Frontal cortex (tissue), 4 donors: ENCODE measurements at places on chromosomes 3 and 15. TPM values are rescaled to one million over a fixed set of nuclear protein-coding genes. Genes with fewer than 3 reads are reported as not detected.

- no peak for DNase-seq
These were observed 25.1 kb downstream of the LRRFIP2 start for GRCh38 chr3:37149257-37149656.

DNA sequence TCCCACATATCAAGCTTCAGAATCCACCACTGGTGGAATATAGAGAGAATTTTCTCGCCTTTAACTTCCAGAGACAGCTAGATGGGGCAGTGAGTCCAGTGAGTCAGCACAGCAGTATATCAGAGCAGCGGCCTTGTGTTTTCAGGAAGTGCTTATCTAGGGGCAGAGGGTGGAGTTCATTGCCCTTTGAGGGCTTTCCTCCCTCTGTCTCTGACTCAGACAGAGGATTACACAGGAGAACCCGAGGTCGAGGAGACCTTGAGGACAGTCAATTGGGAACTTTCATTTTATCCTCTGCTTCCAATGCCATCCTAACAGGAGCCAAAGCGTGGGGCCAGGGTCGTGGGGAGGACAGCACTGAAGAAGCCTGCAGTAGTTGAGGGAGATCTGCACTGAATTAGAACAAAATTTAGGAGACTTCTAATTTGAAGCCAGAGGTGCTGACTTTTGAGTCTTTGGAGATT is 109.6 kb upstream of the UMPS start:
- DNase-seq = no peak

GRCh38 chr3:44962621-44963393 is 13.2 kb downstream of the ZDHHC3 start:
- no peak for DNase-seq

- no peak for DNase-seq
These were observed 203.0 kb downstream of the TBC1D5 start for GRCh38 chr3:17539436-17539835.

- no peak for DNase-seq
These were observed 593.0 kb downstream of the MAGI1 start for GRCh38 chr3:65445573-65446169.

The PLSCR2 gene
- total RNA-seq = not detected

GRCh38 chr3:77381431-77381830 is 341.5 kb downstream of the ROBO2 start:
- no peak for DNase-seq

The GPR27 gene
- total RNA-seq = 43.6 TPM

DNA sequence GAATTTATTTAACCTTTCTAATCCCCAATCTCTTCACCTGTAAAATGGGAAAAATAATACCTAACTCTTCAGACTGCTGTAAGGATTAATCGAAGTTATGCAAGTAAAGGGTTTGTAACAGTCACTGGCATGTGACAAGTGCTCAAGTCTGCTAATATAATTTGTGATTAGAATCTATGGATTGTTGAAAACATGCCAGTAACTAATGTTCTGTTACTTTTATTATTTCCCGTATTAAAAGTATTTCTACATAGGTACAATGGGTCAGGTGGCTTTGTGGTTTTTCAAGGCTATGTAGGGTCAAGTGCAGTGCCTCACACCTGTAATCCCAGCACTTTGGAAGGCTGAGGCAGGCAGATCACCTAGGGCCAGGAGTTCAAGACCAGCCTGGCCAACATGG is 29.4 kb downstream of the ULK4 start:
- no peak for DNase-seq

DNA sequence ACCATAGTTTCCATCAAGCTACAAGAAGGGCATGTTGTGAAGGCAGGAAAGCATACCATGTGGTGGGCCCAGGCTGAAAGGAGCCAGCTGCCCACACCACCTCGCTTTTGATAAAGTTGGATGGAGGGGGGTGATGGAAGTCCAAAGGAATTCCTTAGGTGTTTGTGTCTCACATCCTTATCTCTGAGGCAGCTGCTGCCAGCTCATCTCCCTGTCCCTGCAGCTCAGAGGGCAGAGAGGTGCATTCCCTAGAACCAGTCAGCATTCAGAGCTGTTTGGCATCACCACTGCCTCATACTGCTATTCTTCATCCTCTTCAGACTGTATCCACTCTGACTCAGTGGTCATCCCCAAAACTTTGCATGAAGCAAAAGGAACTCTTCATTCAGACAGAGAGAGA is 141.5 kb upstream of the BFSP2 start:
- DNase-seq = no peak

DNA sequence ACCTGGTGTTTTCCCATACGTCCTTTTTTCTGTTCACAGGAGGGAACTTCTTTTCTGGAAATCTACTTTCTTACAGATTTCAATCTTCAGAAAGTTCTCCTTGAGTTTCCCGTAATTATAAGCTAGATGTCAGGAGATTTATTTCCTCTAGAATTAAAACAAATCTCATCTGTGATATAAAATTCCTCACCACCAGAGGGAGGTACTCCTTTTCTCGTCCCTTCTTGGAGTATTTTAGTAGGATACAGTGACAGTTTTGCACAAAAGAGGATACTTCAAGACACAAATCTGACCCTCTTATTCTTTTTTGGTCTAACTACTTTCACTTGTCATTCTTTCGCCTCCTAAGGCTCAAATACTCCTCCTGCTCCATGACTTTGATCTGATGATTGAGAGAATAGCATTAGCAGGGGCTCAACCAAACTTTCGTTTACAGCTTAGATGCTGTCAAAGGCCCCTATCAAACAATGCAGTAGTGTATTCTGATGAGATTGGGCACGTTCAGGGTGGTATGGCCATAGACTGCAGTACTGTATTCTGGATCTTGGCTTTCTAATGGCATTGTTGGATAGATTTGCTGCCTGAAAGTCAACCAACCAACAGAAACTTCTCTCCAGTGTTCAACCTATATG is 38.0 kb downstream of the TMEM41A start:
- DNase-seq = peak; percentile 1

DNA sequence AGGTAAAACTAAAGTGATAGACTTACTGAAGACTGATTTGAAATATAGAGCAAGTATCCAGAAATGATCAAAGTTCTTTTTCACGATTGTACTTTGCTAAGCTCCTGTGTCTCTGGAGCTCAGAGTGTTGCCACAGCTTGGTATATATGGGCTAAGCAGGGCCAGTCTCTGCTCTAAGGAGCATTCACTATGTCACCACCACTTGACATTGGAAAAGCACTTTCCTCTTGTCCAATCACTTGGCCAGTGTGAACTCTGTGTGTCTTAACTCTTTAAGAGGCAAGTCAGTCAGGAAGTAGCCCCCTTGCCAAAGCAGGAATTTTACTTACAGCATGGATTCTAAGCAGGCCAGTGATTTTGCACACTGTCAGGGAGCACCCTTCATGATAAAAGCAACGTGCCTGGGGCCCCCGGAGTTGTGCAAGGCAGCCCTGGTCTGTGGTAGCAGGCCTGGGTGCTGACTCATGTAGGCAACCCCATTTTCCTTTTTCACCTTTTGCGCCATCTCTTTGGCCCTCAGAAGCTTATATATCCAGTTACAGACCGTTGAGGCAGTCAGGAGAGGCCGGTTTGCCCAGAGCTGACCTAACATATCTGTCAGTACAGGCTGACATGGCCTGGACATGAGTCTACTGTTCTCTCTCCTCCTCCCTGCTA is 73.0 kb downstream of the HCN4 start:
- no peak for DNase-seq

GRCh38 chr3:46725621-46726314 is 8.1 kb upstream of the PRSS50 start:
- DNase-seq = no peak

DNA sequence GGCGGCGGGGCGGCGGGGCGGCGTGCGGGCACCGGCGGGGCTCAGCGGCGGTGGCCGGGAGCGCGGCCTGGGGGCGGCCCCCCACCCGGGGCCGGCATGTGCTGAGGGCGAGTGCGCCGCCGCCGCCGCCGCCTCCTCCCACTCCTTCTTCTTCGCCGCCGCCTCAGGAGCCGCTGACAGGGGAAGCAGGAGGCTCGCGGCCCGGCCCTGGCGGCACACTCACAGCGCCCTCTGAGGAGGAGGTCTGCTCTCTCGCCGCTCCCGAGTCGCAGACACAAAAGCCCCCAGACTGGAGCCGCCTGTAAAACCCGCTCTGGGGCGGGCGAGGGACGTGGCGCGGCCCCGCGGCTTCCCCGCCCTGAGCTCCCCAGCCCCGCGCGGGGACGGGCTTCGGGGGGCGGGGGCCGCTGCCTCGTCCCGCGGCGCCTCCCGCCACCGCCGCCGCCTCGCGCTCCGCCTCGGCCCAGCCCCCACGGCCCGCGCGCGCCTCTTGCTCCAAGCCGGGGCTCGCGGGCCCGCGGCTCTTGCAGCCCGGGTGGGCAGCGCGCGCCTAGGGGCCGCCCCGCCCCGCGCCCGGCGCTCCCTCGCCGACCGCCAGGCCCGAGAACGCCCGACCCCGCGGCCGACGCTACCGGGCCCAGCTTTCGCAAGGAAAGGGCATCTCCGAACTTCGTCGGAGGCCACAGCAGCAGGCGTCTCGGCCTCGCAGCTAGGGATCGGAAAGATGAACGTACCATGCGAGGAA is at the start of gene PYGO1:
Gene PYGO1, minus strand, starts transcription at position 276 of the 745 bp plus-strand sequence. CDS start 462 bp downstream, outside the sequence.
- peak; percentile 74 for DNase-seq

- DNase-seq = peak; percentile 69
These were observed at the start of gene EEFSEC for GRCh38 chr3:128153156-128154041. TSS of gene EEFSEC (plus strand) at chr3:128153481. CDS start at chr3:128153508, 27 bp downstream.

GRCh38 chr3:14687360-14687759 is 12.4 kb downstream of the C3orf20 start:
- DNase-seq = no peak

- no peak for DNase-seq
These were observed 26.0 kb upstream of the MAP4 start for GRCh38 chr3:48042071-48042760.

GRCh38 chr15:89230277-89230676 is 8.9 kb upstream of the RLBP1 start:
- no peak for DNase-seq

The CTXN2 gene
- total RNA-seq = 0.82 TPM

DNA sequence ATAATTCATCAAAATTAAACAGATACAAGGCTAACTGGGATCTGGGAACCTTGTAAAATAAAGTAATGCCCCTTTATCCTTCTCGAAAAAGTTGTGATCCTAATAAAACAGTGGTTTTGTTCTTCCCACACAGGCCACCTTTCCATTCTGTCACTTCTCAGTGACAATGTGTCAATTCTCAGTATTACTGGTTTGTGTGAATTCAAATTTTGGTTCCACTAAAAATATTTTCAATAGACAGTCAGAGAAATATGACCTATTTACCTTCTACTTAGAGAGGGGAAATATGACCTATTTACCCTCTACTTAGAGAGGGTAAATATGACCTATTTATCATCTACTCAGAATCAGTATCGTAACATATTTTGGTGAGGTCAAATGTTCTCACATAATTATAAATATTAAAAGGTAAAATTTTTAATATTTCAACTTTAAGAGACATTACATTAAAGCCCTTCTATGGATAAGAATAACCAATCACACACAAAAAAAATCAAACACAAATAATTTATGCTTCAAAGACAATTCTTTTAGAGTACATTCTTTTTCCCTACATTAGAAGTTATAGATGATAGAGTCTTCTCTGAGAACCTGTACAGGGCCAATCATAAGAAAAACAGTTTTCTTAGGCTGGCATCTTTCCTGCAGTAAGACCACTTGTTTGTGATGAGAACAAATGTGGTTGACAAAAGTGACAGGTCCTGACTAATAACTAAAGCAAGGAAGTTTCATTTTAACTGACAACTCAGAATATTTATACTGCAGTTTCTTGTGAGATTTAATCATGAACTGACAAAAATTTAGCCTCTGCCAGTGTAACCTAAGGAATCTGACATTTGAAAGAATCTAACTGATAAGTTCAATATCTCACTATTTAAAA is 323.3 kb downstream of the DIPK2A start:
- no peak for DNase-seq

The SNURF gene
- total RNA-seq = 34.2 TPM

DNA sequence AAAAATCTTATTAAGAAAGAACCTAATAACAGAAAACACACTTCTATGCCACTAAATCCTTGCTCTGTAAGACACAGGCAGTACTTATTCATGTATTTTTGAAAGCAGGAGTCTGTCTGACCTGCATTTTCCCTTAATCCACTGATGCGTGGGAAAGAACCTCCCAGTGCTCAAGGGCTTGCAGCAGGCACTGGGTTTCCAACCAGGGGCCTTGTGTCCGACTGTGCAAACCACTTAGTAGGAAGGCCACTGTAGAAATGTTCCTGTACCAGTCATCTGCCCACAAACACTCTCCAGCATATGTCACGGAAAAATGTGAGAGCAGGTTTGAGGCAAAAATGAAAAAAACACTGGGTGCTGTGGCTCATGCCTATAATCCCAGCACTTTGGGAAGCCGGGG is 12.4 kb downstream of the CXCR6 start:
- DNase-seq = no peak

The ZNF774 gene
- total RNA-seq = 4.5 TPM

DNA sequence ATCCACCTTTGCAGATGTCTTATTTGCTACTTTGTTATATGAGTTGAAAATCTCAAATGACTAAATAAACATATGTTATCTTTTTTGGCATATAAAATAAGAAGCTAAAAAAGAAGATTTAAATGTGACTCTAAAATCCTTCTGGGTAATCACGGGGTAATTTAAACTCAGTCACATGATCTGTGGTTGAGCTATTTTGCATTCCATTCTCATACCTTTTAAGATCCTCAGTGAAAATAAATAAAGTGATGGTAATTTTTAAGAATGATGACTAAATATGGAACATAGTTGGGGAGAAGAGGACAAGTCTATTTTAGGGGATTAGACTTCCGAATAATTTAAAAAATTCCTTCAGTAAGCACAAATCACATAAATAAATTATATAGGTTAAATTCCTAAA is 1076.8 kb downstream of the TUSC7 start:
- no peak for DNase-seq

The ACVR2B gene
- 44.0 TPM for total RNA-seq

The SLC27A2 gene
- total RNA-seq = 1.6 TPM

GRCh38 chr15:66027268-66027805 is 158.0 kb downstream of the RAB11A start:
- DNase-seq = no peak

DNA sequence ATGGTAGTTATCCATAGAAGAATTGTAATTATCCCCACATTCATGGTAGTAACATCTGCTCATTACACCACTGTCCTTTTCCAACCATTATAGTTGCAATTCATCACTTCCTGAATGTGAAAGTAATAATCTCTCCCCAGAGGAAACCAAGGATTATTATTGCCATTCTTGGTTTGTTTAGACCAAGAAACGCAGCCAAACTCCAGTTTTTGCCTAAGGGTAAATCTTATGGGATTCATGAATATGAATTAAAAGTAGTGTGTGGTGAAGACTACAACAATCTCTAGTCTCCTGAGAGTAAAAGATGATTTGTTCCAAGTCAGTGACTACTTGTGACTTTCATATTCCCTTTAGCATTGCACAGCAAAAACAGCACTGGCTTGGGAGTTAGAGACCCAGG is 45.7 kb upstream of the ABI3BP start:
- no peak for DNase-seq

DNA sequence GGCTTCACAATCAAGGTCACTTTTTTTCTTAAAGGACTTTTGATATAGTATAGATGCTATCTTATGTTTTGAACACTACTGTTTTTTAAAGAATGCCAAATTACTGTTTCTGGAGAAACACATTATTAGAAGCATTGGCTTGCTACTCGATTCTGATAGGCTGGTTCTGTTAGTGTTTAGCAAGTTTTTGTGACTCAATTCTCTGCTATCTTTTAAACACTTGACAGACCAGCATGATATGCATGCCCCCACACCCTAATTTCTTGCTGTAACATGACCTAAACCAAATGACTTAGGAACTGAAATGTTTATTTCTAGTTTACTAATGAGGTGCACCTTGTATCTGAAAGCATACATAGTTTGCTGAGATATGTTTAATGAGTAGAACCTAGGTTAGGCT is 5.5 kb upstream of the IL20RB start:
- DNase-seq = no peak

- DNase-seq = no peak
These were observed 936.1 kb downstream of the PLOD2 start for GRCh38 chr3:145224886-145225285.
